ENCODE measurements at places on chromosomes 1 and 21.

DNA sequence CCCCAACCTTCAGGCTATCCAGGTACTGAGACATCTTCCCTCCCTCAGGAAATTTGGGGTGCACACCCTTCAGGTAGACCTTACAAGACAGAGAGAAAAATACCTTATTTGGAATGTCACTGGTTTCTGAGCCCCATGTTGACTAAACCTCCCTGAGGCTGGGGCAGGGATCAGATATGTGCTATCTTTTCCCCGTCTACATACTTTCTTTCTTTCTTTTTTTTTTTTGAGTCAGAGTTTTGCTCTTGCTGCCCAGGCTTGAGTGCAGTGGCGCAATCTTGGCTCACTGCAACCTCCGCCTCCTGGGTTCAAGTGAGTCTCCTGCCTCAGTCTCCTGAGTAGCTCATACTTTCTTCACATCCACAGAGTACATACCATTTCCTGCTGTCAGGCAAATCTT lies 1.6 kb downstream of the CYB5R1 start:
- no peak for DNase-seq

- no peak for DNase-seq
These were observed 28.3 kb downstream of the TTC3 start for GRCh38 chr21:37101384-37101783.

GRCh38 chr1:109822749-109823542 lies 59.2 kb upstream of the EPS8L3 start:
- DNase-seq: no peak

GRCh38 chr1:201739080-201739479 lies 89.9 kb upstream of the IPO9 start:
- no peak for DNase-seq

DNA sequence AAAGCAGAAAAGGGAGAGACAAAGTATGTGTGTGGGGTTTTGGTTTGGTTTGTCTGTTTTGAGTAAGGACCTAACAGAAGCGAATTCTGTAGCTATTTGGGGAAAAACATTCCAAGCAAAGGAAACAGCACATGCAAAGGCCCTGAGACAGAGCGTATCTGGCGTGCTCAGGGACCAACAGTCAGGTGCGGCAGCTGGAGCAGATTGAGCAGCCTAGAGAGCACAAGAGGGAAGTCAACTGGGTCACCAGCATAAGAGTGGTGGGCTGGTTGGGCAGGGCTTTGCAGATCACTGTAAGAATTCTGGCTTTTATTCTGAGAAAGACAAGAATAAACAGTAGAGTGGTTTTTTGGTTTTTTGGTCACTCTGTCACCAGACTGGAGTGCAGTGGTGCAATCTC lies 11.8 kb downstream of the TGFBR3 start:
- no peak for DNase-seq

Measured in body of pancreas (tissue), 4 donors.